ENCODE measurements at places on chromosomes 2 and 18.

DNA sequence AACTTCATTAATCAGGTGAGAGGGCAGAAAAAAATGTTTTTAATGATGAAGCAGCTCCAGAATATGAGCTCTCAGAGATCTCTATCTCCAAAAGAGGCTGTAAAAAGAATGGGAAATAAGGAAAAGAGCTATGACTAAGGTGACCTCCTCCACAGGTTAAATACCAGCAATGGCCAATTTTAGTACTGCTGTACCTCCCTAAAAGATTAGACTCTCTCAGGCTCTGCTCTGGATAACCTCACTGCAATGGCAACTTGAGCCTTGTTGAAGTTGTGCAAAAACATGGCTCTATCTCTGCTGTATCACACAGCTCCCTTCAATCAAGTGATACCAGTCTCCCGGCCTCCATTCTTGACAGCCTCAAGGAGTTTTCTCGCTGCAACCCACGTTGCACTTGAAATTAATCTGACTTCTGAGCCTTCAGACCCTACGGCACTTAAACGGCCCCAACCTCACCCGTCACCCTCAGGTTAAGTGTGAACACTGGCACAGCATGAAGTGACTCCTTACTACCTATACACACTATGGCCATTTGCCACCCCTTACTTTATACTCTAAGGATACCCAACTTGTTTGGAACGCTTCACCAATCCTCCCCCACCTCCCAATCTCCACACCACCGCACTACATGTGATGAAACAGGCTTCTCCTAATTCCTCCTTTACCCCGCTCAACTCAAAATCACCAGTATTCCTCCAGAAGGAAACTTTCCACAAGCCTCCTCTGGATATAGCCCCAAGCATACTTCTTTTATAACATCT lies 36.3 kb downstream of the SMAD2 start:
- no peak for DNase-seq

- DNase-seq: no peak
Observed at GRCh38 chr18:3088449-3088848, 75.5 kb upstream of the LPIN2 start.

- DNase-seq: no peak
Observed at GRCh38 chr2:17539611-17540092, 844 bp upstream of the VSNL1 start.

DNA sequence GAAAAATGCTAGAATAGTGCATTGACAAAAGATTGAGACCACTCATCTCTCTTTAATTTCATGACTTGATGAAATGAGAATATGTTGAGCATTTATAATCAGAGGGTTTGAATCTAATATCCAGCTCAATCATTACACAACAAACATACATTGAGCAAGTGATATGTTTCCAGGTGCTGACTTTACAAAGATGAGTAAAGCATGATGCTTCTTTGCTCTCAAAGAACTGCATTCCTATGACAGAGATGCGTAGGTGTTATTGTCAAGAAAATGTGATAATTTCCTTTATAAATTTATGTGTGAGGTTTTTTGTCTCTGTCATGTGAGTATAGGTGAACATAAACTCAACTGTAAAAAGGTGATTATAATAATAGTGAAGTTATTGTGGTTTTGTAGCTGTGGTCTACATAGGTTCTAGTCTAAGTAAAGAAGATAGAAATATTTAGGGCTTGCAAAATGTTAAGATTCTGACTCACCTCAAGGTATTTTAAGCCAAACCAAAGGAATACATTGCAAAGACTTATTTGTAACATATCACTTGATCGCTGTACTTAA lies 389.8 kb downstream of the GALNT13 start:
- DNase-seq: no peak

GRCh38 chr18:48934723-48935432 lies 15.9 kb downstream of the SMAD7 start:
- peak; percentile 47 for DNase-seq

GRCh38 chr2:232816657-232817056 lies 40.3 kb upstream of the KCNJ13 start:
- DNase-seq: no peak

DNA sequence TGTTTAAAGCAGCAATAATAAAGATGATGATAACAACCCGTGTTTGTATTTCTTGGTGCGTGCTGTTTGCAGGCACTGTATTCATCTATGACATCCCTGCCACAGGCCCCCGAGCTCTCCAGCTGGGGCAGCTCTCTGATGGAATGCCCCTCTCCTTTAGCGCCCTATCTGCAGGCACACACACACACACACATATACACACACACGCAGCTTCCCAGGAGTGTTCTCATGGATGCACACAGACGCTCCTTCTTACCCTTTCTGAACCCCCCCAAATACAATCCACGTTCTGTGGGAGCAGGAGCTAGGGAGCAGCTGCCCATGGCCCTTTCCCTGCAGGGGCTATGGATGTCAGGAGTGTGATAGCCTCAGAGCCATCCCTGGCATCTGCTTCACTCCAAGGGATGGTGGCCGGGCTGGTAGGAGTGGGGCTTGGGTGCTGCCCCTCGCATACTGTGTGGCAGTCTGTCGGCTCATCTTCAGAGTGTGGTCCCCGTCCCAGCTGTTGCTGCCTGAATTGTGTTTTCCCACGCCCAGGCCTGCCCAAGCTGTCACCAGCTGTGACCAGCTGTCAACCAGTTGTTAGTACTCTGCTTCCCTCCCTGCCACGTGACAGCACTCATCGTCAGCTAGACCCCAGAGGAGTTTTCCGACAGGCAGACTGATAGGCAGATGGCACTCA lies 50.8 kb upstream of the MYCN start:
- DNase-seq: no peak

GRCh38 chr2:41400088-41400665 lies 647.6 kb upstream of the PKDCC start:
- DNase-seq: no peak

DNA sequence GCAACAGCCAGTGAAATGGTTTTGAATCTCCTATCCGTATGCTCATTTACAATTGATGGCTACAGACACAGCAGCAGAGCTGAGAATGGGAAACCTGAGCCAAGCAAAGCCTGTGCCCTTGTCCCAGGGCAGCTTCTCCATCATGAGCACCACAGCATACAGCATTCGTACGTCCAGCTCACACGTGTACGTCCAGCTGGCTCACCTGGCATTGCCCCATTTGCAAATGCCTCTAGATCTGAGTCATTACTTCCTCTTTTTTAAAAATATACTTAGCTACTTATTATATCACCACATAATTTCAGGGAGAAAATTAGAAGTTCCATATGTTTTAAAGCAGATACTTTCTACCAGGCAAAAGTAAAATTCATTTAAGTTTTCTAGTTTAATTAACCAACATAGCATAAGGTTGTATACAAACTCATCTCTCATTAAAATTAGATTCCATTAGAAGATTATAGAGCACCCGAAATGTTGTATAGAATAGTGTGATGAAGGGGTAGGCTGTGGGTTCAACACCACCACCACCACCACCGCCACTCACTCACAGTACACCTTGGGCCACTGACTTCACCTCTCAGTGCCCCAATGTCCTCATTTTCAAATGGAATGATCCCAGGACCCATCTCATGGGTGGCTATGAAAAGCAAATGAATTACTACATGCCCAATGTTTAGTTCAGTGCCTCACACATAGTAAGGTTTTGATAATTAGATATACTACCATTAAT lies 31.4 kb upstream of the TMEM177 start:
- no peak for DNase-seq

- DNase-seq: no peak
Observed at GRCh38 chr18:10456718-10457117, 2.3 kb downstream of the APCDD1 start.

GRCh38 chr2:195649629-195650190 lies 7.3 kb upstream of the SLC39A10 start:
- DNase-seq: no peak

DNA sequence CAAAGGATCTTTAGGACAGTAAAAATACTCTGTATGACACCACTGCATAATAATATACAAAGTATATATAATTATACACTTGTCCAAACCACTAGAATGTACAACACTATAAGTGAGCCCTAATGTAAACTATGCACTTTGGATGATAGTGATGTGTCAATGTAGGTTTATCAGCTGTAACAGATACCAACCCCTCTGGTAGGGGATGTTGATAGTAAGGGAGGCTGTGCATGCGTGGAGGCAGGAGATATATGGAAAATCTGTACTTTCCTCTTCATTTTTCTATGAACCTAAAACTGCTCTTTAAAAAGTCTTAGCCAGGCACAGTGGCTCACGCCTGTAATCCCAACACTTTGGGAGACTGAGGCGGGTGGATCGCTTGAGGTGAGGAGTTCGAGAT lies 37.5 kb upstream of the SP3 start:
- DNase-seq: no peak

GRCh38 chr2:135162377-135162776 lies 110.3 kb downstream of the RAB3GAP1 start:
- DNase-seq: no peak

DNA sequence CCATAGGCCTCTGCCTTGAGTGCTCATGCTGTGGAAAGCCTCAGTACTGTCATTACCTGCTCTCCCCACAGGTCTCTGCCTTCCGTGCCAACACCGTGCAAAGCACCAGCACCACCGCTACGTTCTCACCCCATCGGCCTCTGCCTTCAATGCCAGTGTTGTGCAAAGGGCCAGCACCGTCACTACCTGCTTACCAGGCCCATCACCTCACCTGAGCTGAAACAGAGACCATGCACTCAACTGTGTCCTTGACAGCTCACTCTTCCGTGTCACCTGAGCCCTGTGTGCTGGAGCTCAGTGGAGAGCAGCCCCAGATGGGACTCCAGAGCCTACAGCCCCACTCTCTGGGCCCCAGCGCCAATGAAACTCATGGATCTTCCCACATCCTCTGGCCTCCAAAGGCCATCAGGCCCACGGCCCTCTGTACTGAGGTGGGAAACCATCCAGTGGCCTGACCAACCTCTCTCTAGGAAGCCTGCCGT lies 62.7 kb downstream of the ZNF516 start:
- no peak for DNase-seq

DNA sequence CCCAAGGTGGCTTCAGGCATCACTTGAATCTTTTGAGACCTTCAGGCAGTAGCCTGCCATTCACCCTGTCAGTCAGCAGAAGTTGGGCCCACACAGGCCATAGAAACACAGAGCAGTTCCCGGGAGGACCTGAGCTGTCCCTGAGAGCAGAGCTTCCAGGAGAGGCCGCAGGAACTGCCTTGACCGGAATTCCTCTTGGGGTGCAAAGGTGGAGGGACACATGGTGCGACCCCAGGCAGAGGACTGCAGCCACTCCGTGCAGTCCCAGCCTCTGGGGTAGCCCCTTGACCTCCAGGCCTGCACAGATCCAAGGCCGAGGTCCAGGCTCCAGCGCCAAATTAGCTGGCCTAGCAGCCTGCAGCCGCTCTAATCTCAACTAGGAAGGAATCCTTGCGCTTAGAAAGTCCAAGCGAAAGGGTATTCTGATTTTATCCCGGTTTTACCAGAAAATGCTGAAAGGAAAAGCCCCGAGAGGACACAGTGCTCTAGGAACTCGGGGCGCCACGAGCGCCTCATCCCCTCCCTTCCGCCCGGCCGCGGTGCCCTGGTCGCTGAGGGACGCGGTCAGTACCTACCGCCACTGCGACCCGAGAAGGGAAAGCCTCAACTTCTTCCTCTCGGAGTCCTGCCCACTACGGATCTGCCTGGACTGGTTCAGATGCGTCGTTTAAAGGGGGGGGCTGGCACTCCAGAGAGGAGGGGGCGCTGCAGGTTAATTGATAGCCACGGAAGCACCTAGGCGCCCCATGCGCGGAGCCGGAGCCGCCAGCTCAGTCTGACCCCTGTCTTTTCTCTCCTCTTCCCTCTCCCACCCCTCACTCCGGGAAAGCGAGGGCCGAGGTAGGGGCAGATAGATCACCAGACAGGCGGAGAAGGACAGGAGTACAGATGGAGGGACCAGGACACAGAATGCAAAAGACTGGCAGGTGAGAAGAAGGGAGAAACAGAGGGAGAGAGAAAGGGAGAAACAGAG lies 5.4 kb downstream of the SIX2 start:
- no peak for DNase-seq

- no peak for DNase-seq
Observed at GRCh38 chr2:195016841-195017240, 640.2 kb upstream of the SLC39A10 start.

- DNase-seq: no peak
Observed at GRCh38 chr2:189150033-189150432, 29.5 kb downstream of the COL5A2 start.

DNA sequence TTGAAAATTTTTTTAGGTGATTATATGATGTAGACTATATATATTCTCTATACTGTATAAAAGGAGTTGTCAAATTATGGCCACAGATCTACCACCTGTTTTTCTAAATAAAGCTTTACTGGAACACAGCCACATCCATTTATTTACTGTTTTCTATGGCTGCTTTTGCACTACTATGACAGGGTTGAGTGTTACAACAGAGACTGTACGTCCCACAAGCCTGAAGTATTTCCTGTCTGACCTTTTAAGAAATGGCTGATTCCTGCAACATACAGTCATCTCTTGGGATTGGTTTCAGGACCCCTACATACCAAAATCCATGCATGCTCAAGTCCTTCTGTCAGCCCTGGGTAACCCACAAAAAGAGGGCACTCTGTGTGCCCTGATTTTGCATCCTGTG lies 508.3 kb downstream of the TSN start:
- no peak for DNase-seq

DNA sequence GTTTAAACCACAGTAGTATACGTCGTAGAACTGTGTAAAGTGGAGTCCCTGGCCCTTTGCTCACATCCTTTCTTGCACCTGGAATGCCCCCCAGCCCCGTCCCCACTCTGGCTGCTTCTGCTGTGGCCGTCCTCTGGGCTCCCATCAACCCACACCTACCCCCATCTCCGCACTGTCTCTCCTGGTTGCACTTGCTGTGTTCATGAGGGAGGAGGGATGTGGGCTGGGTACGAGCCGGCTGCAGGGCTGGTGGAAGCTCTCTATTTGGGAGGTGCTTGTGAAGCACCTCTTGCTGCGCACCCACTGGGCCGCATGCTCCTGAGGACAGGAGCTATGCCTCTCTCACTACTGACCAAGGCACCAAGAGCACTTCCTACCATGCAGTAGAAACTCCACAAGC lies 5.1 kb downstream of the OR6B3 start:
- DNase-seq: no peak

DNA sequence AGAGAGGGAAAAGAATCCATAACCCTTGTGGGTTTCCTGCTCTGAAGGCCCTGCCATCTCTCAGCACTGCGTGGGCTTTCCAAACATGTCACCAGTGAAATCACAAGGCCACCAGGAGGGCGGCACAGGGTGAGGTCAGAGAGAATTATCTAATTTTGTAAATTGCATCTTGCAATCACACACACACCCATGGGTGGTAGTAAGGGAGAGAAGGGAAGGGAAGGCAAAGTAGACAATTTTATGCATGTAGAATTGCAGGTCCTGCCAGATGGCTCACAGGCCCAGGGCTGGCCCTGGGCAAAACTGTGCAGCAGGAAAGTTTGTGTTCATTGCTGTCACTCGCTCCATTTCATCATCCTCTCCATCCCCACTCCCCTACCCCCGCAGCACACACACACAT lies 21.0 kb upstream of the ZBTB7C start:
- no peak for DNase-seq

All from CD4-positive, alpha-beta T cell treated with Interferon alpha-2 for 1 hour (primary cell).